ENCODE measurements at places on chromosomes 1 and 21.

DNA sequence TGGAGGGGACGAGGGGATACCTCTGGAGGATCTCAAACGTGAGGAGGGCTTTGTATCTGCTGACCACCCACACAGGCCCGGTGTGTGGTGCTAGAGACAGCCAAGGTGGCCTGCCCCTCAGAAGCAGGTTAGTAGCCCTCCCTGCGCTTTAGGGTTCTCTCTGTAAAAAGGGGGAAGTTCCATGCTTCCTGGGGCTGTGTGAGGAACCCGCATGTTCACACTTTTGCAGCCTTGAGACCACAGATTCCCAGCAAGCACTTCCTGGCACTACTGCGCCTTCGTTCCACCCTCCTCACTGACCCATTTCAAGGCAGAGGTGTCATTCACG lies 7.9 kb upstream of the GUCA2B start:
- no peak for DNase-seq

- DNase-seq, result peak; percentile 76
Measured at GRCh38 chr1:230867903-230868735, at the start of gene C1orf198. Gene C1orf198, minus strand, starts transcription at chr1:230868521. Its CDS starts 9 bp downstream, at chr1:230868512.

GRCh38 chr1:166882893-166883292 lies 6.8 kb upstream of the TADA1 start:
- no peak for DNase-seq

GRCh38 chr1:178629252-178630154 lies 95.5 kb upstream of the RALGPS2 start:
- peak; percentile 36 for DNase-seq

GRCh38 chr1:121413821-121414220 lies 229.0 kb downstream of the SRGAP2C start:
- DNase-seq, result no peak

DNA sequence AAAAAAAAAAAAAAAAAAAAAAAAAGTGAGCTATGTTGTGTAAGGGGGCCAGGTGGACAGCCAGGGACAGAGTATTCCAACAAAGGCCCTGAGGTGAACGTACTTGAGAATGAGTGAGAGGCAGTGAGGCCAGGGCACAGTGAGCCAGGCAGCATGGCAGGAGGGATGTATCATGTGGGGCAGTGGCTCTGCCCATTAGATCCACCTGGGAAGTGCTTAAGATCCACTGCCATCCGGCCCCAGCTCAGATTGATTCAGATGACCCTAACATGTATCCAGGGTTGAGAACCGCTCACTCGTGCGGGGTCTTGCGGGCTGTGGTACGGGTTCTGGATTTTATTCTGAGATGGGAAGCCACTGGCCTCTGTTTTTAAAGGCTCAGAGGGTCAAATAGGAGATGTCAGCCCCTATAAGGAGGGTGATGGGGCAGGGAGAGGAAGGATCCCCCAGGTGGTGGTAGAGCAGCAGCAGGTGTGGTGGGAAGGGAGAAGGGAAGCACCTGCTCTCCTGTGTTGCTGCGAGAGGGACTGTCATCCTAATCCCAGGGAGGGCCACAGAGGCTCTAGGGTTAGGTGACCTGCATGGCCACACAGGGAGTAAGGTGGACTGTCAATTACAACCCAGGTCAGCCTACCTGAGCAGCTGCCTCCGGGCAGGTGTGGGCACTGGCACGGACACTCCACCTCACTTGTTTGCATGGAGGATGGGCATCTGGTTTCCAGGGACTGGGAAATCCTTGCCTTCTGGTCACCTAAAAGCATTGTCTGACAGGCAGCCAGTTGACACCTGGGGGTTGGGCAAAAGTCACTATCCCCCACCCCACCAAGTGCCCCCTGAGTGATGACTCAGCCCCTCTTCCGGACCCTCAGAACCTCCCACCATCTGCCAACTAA lies 31.6 kb downstream of the CDK18 start:
- DNase-seq, result no peak

DNA sequence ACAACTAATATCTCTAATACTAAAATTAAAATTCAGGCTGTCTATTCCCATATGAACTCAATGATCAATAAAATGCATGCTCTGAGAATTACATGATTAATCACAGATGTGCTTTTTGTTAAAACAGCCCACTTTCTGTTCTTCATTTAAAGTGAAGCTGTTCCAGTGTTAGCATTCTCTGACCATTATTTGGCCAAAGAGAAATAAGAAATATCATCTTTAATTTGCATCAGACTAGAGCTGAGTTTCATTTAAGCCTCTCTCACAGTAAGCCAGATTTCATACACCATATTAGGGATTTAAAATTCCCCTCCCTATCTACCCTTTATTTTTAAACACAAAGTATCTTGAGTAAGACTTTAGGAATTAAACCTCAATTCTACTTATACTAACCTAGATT lies 261.6 kb downstream of the TPR start:
- DNase-seq, result no peak

- DNase-seq, result peak; percentile 62
Measured at GRCh38 chr1:63774617-63775417, 1.0 kb downstream of the ROR1 start.

DNA sequence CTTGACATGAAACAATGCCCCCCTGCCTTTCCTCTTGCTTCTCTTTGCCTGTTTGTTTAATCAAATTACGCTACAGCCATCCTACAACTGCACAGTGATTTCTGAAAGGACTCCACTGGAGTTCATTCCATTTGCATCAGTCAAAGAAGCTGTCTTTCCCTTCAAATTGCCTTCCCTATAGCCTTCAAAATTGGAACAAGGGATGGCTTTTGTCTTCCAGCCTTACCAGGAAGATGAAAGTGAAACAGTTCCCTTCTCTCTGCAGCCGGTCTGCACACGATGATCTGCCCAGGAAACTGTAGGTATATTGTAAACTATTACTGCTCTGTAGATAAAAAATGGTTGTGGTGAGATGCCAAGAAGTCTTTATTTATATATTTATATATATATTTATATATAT lies 65.6 kb upstream of the ETS2 start:
- DNase-seq, result no peak

All from neuronal stem cell (in vitro differentiated cells).